ENCODE measurements at places on chromosomes 2 and 18.
A peak's percentile ranks its signal among the peaks of the same experiment; 100 is the strongest.

- DNase-seq: no peak
Observed at GRCh38 chr2:183490914-183491313, 366.7 kb downstream of the NUP35 start.

DNA sequence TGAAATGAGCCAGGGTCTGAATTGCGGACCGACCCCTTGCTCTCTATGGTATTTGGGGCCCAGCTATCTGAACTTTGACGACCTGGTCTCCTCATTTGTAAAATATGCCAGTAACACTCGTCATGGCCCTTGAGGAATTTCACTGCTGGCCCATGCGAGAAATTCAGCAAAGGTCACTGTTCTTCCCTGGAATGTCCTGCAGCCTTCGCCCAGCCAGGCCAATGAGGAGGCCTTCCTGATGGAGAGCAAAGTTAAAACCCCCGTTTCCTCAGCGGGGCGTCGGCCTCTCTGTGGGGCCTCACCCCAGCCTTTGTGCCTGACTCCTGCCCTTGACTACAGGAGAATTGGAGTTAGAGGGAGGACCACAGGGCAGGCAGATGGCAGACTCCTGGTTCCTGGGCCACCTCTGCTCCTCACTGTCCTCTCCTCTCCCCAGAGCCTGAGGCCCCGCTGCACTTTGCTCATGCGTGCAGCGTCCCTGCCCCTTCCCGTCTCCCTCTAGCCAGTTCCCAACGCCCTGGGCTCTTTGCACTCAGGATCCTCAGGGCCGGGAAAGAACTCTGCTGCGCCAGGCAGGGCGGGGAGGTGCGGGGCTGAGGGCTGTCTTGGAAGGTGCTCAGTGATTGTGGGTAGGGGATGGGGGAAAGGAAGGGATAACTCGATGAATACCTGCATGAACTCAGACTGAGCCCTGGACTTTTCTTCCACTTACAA is 257.0 kb upstream of the RAB6C start:
- DNase-seq: no peak

DNA sequence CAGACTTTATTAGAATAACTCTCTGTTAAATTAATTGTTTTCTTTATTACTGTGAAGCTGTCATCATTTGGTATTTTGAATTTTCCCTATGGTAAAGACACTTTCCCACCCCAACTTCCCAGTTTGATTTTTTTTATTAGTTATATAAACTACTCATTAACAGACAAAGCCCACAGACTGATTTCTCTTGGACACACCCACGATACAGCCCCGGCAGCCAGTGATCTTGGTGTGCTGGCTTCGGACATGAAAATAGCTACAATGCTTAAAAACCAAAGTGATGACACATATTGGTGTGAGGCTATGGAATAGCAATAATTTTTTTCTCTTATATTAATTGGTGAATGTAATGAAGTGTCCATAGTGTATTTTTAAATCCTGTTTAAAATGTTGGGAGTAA is 225.4 kb upstream of the SIX3 start:
- no peak for DNase-seq

DNA sequence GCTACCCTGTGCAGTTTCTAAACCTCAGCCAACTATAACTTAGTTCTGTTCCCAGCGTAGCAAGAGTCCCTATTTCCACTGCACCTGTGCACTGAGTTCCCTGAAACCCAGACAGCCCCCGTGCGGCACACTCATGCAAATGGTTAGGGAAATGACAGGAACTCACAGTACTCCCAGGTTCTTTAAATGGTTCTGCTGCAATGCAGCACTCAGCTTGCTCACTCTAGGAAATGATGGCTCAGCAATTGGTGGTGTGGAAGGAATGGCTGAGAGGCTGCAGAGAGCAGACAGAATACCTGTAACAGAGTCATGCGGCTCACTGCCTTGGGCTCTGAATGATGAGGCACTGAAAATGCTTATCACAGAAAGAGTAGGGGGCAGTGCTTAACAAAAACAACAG is 143.0 kb downstream of the RAD51AP2 start:
- DNase-seq: no peak

DNA sequence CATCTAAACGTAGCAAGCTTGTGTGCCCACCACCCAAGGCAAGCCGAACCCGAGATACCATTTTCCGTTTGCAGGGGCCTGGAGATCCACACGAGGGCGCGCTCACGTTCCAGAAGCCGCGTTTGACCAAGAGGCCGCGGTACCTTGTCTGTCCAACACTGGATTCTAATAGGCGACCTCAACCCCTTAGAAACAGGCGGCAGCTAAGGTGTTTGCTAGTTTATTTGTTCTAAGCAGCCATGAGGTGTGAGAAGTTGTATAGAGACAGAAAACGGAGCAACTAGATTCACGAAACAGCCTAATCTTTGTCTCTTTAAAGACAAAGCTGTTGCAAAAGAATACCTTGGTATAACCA is 4.2 kb downstream of the HOXD11 start:
- DNase-seq: peak; percentile 66

DNA sequence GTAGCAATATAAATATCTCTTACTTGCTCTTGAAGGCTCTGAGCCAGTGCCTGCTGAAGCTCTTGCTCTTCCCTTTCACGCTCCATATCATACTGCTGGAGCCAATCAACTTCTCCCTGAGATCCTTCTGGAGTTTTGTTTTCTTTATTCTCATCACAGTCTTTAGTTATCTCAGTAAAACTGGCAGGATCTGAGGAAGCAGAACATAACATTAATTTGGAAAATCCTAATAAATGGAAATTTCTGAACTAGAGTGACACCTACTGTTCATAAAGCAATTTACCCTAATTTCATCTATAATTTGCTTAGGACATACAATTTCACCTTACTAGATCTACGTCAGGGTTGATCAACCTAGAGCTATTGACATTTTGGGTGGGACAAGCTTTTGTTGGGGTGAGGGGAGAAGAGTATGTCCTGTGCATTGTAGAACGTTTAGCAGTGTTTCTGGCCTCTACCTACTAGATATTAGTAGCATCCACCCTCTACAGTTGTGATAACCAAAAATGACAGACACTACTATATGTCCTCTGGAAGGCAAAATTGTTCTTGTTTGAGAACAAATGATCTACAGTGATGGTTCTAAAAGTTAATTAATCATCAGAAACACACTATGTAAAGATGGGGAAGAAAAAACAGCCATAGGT is 47.2 kb downstream of the VIL1 start:
- no peak for DNase-seq

DNA sequence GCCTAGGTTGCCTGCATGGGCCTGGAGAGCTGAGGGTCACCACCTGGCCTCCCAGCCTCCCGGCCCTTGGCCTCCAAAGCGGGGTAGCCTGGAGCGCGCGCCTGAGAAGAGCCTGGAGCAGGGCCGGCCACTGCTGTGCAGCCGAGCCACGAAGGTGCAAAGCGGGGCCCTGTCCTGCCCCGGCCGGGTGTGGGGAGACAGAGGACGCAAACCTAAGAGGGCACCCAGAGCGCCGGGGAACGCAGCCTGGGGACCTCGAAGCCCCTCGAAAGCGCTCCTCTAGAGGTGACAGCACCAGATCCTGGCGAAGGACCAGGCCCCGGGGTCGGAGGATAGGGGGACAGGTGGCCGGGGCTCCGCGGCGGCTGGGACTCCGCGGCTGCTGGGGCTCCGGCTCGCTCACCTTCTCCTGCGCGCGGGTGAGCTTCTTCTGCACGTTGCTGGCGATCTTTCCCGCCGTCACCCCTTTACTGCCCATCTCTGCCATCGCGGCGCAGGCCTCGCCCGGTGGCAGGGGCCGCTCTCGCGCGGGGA is 430 bp downstream of the BIN1 start:
- DNase-seq: peak; percentile 22

- no peak for DNase-seq
Observed at GRCh38 chr2:208669394-208669793, 262.8 kb downstream of the PTH2R start.

GRCh38 chr2:187545238-187545751 is 8.9 kb downstream of the TFPI start:
- no peak for DNase-seq

DNA sequence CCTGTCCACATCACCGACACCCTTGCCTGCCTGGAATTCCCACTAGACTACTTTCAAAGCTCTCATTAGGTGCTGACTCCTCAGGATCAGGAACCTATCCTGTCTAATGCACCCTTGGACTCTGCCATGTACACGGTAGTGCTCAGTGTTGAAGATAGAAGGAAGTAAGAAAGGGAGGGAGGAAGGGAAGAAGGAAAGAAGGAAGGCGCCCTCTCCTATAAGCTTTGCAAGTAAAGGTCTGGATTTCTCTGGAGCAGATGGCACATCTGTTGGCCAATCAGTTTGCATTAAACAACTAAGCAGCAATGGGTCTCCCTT is 45.3 kb downstream of the SCTR start:
- DNase-seq: no peak
